Inflammatory macrophage (primary cell): ENCODE measurements at places on chromosomes 1 and 21.
A peak's percentile ranks its signal among the peaks of the same experiment; 100 is the strongest.

- no peak for DNase-seq
These were observed 89.1 kb upstream of the KCNK2 start for GRCh38 chr1:214993419-214993818.

DNA sequence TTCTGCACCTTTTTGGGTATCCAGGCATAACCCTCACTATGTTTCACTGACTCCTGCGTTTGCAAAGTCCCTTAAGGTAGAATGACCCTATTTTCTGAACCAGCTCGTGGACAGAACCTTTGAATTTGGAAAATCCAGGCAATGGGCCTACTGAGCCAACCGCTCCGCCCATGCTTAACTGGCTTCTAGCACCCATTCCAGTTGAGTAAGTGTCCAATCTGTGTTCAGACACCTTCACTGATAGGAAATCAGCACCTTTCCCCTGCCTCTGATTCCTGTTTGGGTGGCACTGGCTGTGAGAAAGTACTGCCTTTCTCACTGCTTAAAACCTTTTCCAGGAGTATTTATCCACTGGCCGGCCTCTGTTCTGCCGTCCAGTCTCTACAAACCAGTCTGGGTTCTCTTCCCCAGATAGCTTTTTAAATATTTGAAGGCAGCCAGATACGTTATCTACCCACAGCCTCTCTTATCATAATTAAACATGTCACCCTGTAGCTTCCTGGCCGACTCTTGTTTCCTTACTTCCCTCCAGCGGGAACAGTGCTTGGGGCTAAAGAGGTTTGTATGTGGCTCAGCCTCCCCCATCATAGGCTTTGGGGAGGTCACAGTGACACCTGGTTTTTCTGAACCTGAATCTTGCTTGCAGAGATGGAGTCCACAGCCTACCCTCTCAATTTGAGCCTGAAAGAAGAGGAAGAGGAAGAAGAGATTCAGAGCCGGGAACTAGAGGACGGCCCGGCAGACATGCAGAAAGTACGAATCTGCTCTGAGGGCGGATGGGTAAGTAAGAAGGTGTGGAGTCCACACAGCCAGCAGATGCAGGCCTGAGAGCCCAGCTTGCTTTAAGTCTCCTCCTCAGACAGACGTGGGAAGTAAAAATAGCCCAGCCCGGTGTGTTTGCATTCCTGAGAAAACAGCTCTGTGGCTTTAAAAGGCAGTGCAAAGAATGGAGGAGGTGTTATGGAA lies 1.3 kb downstream of the POGK start:
- peak; percentile 31 for DNase-seq

GRCh38 chr1:6800745-6801144 lies 15.5 kb downstream of the CAMTA1 start:
- DNase-seq, result peak; percentile 43

DNA sequence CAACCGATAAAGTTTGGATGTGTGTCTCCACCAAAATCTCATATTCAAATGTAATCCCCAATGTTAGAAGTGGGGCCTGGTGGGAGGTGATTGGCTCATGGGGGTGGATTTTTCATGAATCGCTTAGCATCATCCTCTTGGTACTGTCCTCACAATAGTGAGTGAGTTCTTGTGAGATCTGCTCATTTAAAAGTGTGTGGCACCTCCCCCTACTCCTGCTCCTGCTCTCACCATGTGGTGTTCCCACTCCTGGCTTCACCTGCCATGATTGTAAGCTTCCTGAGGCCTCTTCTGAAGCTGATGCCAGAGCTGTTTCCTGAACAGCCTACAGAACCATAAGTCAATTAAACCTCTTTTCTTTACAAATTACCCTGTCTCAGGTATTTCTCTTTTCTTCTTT lies 28.2 kb upstream of the PRDX6 start:
- no peak for DNase-seq

GRCh38 chr1:85984636-85985035 lies 171.9 kb downstream of the COL24A1 start:
- no peak for DNase-seq

- peak; percentile 98 for DNase-seq
These were observed at the start of gene NDUFS2 for GRCh38 chr1:161201836-161202712. Gene NDUFS2 (plus strand): TSS chr1:161202367. CDS start chr1:161202386, 19 bp downstream.

DNA sequence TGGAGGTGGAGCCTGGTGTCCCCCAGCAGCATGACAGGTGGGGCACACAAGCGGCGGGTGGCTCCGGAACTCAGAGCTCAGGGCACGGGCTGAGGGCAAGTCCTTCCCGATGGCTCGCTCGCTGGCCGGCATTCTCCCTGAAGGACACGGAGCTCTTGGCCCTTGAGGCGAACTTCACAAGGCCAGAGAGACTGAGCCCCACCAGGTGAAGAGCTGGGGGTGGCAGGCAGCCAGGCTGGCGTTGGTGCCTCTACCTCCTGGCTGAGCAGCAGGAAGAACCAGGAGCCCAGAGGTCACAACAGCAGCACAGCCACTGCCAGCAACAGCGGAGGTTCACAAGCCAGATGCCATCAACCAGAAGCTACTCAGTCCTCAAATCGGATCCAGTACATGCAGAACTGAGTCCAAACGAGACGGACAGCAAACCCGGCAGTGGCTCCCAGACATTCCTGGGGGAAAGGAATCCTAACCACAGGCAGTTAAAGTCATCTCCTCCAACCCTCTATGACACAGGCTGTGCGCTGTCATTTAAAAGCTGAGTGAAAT lies 54.1 kb downstream of the NPHP4 start:
- DNase-seq, result no peak

DNA sequence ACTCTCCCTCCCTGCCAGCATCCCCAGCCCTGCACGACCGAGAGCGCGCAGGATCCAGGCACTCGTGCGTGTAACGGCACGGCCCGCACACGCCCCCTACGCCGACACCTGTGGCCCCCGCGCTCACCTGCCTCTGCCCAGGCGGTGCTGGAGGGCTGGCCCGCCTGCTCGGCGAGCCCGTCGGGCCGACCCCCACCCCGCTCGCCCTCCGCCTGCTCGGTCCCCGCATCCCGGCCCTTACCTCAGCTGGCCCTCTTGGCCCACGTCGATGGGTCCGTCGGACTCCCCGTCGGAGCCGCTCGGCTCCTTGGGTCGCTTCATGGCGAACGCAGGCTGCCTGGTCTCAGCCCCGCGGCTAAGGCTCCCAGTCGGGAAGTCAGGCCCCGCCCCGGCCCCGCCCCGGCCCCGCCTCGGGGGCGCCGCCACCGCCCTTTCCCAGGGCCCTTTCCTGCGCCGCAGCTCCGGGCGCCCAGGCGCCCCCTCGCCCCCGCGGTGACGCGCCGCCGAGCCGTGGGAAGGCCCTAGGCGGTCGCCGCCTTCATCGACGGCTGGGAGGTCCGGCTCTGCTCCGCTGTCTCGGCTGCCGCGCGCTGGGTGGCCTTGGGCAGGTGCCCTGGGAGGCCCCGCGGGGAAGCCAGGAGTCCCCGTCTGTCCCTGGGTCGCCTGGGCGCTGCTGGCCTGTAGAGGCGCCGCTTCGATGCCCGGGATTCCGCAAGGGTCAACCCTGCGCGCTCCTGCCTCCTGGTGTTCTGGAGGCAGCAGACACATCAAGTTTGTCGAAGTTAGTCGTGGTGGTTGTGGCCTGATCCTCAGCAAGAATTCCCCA lies at the start of gene HEYL:
HEYL (minus strand) TSS at position 339 of the 826 bp plus-strand sequence; CDS start at position 321, 18 bp downstream.
- peak; percentile 44 for DNase-seq

GRCh38 chr1:24921412-24921811 lies 8.7 kb downstream of the RUNX3 start:
- DNase-seq, result peak; percentile 36

DNA sequence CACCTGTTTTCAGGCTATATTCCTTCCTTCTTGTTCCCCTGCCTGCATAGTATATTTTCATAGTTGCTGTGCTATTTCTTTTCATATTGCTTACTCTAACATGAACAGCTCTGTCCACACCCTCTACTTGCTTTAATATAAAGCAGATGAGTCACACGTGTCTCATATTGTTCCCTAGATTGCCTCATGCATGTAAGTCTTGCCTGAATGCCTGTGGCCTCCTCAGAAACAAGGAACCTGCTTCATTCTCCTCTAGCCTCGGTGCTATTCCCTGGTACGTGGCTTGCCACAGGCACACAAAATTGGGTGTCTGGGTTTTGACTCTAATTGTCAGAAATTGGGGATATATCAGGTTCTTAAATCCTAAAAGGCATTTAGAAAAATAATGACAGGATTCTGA lies 16.5 kb upstream of the PKP1 start:
- DNase-seq, result peak; percentile 55

DNA sequence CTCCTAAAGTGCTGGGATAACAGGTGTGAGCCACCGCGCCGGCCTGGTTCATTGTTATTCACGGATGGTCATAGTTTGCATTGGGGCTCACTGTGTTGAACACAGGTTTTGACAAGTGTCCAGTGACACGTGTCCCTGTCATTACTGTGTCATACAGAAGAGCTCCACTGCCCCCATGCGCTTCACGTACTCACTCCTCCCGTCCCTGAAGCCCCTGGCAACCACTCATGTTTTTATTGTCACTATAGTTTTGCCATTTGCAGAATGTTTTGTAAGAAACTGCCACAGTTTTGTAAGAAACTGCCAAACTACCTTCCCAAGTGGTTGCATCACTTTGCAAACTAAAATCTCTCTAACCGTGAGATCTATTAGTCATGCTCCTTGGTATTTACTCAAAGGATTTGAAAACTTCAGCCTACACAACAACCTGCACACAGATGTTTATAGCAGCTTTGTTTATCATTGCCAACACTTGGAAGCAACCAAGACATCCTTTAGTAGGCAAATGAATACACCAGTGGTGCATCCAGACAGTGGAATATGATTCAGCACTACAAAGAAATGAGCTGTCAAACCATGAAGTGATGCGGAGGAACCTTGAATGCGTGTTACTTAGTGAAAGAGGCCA lies 163.2 kb upstream of the COL6A1 start:
- DNase-seq, result peak; percentile 25

DNA sequence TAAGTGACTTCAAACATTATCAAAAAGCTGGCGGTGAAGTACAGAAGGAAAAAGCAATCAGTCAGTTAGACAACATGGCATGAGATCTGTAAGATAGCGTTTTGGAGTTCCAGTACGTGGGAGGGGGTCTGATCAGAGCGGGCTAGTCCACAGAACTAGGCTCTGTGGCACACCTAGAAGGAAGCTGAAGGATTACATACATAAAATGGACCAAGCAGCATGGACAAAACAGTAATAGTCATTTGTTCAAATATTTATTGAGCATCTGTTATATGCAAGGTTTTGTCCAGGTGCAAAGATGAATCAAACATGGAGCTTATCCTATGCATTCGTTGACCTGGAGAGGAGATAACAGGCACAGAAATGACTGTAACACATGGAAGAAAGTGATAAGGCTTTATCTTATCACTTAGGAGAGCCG lies 22.9 kb upstream of the PLA2G2E start:
- no peak for DNase-seq

DNA sequence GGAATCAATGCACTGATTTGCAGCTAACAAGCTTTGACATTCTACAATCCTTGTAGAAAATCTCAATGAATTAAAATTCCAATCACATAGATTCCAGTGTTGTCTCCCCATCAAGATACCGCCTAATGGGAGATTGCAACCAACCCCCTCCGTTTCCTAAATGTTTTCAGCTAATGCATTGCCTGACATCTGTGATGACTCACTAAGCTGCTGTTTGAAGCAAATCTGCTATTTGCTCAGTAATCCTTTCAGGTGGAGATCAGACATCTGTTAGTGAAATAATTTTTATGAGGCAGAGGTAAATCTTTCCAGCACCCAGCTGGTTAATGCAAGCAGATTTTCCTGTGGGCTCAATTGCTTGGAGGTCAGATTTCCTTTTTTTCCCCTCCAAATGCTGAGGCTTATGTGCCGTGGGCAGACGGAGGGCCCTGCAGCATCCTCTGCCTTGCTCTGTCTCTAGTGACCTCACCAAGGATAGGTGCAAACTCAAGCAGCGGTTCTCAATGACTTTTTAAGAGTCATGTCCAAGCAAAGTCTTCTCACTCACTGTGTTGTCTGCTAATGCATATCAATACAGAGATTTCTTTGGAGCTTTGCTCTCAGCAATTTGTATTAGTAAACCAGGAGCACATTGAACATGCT lies 91.1 kb upstream of the RAB3GAP2 start:
- DNase-seq, result no peak

DNA sequence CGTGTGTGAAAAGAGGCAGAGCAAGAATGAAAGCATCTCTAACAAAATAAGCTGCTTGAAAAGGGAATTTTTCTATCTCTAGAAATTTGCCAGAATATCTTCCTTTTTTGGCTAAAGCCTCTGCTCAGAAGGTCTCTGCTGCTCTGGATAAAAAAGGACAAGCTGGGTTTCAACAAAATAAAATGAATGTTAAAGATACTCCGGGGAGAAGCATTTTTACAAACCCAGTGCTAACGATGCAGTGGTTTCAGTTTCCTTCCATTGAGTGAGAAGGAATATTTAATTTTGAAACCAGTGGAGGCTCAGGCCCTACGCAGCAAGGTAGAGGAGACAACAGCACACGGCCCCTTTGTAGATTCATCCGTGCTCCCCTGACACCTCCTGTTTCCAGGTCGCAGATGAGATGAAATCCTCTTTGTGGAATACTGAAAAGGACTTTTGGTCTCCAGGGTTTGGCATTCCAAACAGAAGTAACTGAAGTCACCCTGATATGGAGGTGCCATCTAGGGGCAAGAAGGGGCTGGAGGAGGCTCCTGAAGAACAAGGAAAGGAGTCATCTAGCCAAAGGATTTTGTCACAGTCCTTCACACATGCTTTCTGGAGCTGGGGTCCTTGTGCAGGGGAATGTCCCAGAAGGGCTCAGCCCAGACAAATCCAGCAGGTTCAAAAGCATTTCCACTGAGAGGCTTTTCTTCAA lies 65.7 kb upstream of the SYT6 start:
- no peak for DNase-seq
